Stimulated activated CD8-positive, alpha-beta memory T cell treated with anti-CD3 and anti-CD28 coated beads, Interleukin-15, amount 100 ng/mL, for 48 hours (primary cell): ENCODE measurements at places on chromosomes 6 and 20.

- DNase-seq, result no peak
Observed at GRCh38 chr6:100892116-100892515, 11.0 kb upstream of the ASCC3 start.

DNA sequence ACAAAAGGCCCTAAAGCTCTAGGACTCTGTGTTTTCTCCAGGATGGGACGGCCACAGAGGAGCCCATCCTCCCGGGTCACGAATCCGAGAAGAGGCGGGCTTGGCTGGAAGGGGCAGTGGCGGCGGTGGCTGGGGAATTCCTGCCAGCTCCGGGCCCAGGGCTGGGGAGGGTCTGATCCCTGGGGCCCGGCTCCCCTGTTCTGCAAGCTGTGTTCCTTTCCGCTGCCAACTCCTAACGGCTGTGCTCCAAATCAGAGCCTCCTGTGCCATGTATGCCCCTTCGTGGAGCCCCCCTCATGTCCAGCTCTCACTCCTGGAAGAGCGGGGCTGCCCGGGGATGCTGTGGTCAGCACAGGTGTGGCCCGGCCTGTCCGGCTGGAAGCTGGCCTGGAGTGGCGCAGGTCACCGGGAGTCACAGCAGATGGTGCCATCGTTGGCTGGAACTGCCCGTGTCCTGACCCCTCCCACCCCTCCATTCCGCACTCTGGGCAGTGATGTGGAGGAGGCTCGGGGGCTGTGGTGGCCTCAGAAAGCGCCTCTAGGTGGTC lies 88.2 kb upstream of the MPC1 start:
- DNase-seq, result no peak

DNA sequence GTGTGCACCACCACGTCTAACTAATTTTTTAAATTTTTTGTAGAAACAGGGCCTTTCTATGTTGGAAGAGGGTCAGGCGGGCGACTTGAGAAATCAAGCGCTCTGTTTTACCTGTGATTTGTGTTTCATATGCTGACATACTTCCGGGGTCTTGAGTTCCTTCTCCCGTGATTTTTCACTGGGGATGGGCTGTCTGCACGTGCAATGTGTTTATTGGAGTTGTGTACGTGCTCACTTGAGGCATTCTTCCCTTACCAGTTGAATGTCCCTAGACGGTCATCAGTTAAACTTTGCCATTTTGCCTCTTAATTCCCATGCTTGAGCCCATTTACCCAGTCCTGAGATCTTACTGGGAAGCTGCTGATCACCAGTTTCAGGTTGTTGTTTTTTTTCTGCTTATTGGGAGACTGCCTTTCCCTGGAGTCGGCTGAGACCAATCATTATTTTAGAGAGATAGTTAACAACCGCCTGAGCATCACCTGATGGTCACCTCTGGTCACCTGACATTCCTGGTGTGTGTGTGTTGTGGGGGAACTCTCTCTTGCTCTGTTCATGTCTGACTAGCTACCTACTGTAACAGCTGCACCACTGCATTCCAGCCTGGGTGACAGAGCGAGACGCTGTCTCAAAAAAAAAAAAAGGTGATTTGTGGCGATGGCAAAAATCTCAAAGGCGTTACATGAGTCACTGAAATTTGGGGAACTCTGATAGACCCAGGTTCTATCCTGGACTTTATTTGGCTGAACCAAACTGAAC lies 34.8 kb upstream of the NCOA3 start:
- DNase-seq, result no peak

DNA sequence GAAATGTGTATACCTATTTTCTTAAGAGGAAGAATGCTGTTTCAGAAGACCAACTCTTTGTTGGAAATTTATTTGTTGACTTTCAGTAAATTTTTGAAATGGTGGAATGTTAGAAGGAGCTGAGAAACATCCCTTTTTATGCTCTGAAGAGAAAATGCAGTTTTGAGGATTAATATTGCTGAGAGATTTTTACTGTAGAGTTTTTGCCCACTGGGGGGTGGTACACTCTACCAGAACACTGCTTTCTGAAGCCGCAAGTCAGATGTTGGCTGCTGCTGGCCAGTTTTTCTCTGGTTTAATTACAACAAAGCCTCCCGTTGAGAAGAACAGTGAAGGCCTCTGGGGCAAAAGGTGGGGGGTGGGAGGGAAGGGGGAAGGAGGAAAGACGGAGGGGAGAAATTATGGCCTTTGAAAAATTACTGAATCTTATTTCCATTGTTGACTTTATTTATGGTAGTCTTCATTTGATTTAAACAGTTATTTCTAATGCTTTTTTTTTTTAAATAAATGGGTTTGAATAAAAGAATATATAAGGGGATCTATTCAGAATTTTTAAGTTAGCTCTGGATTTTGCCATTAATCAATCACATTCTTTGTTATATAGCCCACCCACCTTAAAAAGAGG lies 3.0 kb downstream of the FLRT3 start:
- DNase-seq, result no peak

DNA sequence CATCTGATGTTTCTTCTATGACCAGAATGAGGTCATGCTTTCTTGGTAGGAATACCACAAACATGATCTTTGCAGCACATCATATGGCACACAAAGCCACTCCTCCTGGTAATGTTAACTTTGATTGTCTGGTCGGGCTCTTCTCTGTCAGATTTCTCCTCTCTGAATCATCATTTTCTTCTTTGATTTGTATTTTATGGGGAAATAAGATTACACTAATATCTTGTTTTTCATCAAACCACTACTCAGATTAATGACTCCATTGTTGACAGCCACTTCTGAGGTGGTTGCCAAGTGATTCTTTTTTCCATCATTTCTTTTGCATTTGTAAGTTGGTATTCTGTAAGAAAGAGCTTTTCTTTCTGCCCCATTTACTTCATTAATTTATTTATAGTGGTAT lies 29.5 kb downstream of the TRMT11 start:
- no peak for DNase-seq
